Skin of body (tissue), 3 donors: ENCODE measurements at places on chromosomes 5 and 9. TPM values are rescaled to one million over a fixed set of nuclear protein-coding genes. Genes with fewer than 3 reads are reported as not detected.

DNA sequence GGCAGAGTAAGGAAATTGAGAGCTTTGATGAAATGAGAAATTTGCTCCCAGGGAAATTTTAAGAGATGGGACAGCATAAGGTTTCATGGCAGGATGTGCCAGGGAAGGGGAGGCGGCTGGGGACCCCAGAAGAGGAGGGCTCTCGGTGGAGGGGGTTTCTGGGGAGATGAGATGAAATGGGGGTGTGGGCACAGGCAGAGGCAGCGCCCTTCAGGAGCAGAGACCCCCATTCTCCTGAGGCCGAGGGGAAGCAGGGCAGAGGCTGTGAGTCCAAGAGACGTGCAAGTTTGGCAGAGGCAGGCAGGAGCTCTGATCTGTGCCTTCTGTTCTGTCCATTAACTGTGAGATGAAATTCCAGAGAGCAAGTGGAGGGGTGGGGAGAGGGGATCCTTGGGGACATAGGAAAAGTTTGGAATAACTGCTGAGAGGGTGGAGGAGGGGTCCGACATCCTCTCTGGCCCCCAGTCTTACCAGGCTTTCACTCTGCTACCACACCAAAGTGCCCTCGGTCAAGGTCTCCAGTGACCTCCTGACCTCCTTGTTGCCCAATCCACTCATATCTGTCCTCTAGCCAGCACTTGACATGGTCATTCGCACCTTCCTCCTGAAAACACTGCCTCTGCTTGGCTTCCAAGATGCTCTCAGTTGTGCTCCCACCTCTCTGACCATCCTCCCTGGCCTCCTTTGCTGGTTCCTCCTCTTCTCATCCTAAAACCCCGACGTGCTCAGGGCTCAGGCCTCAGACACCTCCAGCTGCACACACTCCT lies 108.1 kb upstream of the MVB12B start:
- DNase-seq: no peak

- DNase-seq: no peak
These were observed 25.6 kb upstream of the NSMF start for GRCh38 chr9:137484551-137485315.

DNA sequence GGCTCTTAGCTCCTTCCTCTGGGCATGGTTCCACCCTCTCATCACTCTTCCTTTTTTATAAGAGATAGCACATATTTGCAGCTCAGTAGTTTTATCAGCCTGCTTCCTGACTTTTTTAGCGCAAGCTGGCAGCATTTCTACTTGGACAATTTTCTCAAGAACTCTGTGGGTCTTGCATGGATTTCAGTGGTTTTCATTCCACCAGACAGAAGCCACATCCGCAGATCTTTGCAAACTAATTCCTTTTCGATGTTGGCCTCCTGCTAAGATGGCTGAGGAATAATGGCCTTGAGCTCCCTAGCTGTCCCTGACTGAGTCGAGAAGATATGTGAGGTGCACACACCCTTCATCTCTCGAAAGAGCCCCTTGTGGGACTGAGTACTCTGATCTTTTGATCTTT lies 49.5 kb downstream of the GALNT12 start:
- no peak for DNase-seq

- DNase-seq: no peak
These were observed 3.6 kb downstream of the HNRNPK start for GRCh38 chr9:83976372-83976771.

- DNase-seq: no peak
These were observed 18.8 kb downstream of the ZNF510 start for GRCh38 chr9:96758845-96759673.

- no peak for DNase-seq
These were observed 116.5 kb downstream of the ZNF354C start for GRCh38 chr5:179176571-179177230.

DNA sequence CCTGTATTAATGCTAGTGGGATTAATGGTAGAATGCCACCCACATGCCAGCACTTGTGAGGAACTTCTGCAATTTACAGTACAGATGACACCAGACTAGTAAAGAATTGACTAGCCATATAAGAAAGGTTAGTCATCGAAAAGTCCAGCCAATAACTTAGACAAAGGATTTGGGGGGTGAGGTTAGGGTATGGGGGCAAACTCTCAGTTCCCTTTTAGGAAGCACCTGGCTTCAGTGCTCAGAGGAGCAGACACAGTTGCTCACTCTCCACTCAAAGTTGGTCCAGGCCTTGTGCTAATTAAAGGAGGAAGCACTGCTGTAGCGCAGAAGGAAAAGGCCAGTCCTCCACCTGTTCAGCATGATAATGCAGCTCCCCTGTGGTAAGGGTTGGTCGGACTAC lies 25.2 kb downstream of the TGFBR1 start:
- no peak for DNase-seq

DNA sequence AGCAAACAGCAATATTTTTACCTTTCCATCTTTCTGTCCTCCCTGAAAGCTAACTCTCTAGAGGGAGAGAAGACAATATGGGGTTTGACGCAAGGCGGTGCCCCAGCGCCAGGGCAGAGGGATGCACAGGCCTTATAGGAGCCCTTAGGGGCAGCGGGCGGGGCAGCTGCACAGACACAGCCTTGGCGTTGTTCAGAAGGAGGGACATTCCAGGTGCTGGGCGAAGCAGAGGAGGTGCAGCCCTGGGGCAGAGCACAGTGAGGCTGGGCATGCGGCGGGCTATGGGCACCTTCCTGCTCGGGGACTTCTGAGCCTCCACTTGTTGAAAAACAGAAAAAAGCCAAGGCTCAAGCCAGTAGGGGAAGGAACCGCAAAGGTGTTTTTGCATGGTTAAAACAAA lies 33.7 kb upstream of the BICD2 start:
- no peak for DNase-seq

GRCh38 chr9:38733503-38733902 lies 13.6 kb upstream of the FAM240B start:
- DNase-seq: no peak

GRCh38 chr9:20713172-20713571 lies 29.1 kb downstream of the FOCAD start:
- no peak for DNase-seq

The PPP2R2B gene
- total RNA-seq: 2.2 TPM

The CERT1 gene
- total RNA-seq: 43.6 TPM

The ZNF354B gene
- 20.2 TPM for total RNA-seq
